Left hindlimb (tissue), 1 donor: ENCODE measurements at places on chromosomes 6 and 20.

DNA sequence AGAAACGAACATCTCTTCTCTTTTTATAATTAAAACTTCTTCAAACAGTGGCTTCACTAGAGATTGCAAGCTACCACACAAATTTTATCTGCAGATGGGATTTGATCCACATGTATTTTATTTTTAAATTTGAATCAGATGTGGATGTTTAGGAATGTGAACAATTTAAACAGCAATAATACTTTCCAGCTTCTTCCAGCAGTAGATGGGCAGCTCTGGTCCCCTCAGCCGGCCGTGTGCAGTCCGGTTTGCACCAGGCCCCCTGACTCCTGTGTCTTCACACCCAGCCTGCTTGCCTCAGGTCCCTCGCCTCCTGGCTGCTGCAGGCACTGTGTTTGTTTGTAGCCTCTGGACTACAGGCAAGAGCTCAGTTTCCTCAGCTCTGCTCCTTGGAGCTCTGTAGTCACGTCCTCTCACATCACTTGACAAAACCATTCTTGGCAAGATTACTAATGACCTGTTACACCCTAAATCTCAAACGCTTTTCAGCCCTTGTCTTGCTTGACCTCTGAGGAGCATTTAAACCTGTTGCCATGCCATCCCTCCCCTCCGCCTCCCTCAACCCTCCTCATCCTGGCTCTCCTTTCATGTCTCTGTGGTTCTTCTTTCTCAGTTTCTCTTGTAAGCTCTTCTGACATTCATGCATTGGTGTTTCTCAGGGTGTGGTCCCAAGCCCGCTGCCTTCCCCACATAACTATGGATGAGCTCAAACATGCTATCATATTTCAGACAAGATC, 13.2 kb upstream of the ZBTB24 start:
- no peak for DNase-seq

- no peak for DNase-seq
These were observed 44.3 kb upstream of the BCLAF1 start for GRCh38 chr6:136333824-136334464.

- DNase-seq, result no peak
These were observed 12.2 kb downstream of the EPHA7 start for GRCh38 chr6:93407186-93407585.

- no peak for DNase-seq
These were observed 17.3 kb downstream of the RAMACL start for GRCh38 chr6:166569206-166569605.

DNA sequence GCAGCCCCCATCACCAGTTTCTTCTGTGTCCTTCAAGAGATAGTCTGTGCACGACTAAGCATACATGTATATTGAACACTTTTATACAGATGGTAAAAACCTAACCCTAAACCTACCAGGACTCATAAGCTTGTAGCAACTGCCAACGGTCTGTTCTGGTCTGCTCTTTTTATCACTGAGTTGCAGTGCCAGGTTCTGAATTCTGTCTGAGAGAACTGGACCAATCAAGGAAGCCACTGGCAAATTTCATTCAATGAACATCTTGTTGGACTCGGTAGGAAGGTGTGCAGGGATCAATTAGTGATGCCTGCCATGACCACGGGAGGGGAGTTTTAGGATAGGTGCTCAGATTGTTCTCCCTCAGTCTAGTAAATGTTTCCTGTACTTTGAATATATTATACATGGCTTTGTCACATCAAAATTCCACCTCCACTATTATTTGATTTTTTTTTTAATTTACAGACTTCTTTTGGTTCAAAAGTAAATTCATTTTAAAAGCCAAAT, 146.8 kb downstream of the EYA2 start:
- no peak for DNase-seq

- no peak for DNase-seq
These were observed 7.8 kb upstream of the CDH4 start for GRCh38 chr20:61244213-61244612.

DNA sequence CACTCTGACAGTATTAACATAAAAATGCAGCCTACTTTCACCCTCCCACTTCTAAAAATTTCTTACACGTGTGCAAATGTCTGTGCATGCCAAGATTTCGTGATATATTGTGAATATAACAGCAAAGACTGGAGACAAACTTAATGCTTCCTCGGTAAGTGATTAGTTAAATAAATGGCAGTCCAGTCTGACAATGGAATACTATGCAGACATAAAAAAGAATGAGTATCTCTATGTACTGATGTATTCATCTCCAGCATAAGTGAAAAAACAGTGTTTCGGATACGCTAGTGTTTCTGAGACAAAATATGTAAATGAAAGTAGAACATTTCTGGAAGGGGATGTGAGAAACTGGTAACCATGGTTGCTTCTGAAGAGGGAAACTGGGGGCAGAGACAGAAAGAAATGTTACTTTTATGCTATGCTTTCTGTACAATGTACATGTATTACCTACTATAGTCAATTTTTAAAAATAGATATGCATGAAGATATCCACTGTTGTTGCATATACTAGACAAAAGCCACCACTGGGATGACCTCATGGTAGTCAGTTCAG, 7.0 kb downstream of the SLC22A23 start:
- DNase-seq, result no peak

DNA sequence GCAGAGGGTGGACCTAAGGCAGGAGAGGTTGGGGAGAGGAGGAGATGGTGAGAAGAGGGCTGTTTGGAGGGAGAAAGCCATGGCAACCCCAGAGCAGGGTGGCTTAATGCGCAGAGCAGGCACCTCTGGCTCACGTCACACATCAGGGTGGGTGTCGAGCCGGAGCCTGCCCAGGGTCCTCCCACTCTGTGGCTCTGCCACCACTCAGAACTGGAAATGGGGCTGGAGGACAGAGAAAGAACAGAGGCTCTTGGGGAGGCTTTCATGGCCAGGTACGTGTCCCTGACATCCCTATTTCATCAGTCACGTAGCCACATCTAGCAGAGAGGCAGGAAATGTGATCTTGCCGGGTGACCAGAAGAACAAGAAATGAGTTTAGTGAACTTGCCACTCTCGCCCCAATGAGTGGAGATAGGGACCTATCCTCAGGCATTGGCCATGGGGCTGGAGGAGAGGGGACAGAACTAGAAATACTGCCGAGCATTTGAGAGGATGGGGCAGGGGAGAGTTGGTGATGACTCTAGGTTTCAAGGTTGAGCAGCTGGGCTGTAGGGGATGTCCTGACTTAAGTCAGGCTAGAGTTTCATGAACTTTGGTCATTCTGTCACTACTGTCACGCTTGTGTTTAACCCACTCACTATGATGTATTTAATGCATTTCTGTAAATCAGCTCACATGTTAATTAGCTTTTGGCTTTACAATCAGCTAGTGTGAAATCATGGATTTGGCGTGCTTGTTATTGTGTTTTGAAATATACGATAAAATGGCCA, 52.7 kb downstream of the CDH26 start:
- DNase-seq, result no peak

DNA sequence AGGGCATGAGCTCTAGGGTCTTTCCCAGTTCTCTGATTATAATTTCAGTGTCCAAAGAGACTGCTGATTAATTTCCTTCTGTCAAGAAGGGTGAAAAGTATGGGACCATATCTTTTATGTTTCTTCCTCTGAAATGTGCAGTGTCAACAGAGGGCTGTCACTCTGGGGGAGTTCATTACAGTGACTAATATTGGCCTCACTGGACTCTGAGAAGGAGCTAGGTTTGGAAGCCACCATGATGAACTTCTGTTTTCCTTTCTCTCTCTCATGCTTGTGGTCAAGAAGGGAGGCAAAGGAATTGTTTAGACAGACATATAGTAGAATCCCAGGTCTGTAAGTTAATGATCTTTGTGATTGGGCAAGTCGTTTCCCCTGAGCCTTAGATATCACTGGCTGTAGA, 41.8 kb upstream of the BMP6 start:
- no peak for DNase-seq

DNA sequence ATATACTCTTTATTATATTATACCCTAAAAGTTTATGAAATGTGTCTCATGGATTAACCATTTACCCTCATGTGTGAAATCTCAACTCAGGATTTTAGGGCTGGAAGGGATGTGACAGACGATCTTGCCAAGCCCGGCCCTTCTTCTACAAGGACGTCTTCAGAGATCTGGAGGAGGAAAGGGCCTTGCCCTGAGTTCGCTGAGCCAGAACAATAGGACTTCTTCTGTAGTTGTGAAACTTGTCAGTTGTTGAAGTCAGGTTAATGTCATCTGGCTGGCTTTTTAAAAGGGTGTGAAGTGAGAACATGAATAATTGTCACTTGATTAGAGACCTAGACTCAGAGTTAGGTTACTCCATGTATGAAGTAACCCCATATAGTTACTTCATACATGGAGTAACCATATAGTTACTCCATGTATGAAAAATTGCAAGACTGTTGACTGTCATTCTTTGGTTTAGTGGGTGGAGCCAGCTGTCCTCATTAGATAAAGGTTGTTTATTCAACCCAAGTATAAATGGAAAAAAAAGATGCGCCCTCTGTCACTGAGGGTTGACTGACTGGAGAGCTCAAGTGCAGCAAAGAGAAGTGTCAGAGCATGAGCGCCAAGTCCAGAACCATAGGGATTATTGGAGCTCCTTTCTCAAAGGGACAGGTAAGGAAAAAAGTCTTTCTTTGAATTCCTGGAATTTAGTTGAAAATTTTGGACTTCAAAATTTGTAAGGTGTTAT, at the start of gene ARG1:
ARG1 (plus strand) TSS at position 541 of the 730 bp plus-strand sequence; CDS start at position 598, 57 bp downstream.
- DNase-seq, result no peak

DNA sequence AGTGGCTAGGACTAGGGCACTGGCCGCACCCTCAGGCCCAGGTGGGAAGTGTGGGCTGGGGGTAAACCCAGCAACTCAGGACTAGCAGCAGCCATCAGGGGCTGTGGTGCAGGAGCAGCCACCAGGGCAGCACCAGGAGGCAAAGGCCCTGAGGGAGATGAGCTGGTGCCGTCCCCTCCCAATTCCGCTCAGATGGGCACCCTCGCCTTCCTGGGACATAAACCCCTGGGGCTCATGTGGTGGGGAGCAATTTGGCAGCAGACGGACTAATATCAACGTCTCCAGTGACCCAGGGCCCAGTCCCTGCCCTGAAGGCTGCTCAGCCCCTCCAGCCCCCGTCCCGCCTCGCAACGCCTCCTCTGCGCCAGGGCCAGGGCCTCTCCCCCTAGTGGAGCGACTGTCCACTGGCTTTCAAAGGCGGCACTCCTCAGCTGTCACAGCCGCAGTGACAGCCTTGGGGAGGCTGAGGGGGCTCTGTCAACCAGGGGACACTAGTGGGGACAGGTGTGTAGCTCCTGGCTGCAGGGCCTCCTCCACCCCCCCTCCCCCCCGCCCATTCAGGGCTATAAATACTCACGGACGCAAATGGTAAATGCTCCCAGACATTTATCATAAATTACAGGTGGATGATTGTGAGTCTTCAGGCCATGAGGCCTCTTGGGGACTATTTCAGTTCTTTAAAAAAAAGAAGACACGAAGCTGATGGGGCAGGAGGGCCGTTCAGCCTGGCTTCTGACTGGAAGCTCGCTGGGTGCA, 349.9 kb downstream of the ZFAND3 start:
- no peak for DNase-seq

GRCh38 chr6:148854992-148855391, 108.2 kb downstream of the UST start:
- no peak for DNase-seq

DNA sequence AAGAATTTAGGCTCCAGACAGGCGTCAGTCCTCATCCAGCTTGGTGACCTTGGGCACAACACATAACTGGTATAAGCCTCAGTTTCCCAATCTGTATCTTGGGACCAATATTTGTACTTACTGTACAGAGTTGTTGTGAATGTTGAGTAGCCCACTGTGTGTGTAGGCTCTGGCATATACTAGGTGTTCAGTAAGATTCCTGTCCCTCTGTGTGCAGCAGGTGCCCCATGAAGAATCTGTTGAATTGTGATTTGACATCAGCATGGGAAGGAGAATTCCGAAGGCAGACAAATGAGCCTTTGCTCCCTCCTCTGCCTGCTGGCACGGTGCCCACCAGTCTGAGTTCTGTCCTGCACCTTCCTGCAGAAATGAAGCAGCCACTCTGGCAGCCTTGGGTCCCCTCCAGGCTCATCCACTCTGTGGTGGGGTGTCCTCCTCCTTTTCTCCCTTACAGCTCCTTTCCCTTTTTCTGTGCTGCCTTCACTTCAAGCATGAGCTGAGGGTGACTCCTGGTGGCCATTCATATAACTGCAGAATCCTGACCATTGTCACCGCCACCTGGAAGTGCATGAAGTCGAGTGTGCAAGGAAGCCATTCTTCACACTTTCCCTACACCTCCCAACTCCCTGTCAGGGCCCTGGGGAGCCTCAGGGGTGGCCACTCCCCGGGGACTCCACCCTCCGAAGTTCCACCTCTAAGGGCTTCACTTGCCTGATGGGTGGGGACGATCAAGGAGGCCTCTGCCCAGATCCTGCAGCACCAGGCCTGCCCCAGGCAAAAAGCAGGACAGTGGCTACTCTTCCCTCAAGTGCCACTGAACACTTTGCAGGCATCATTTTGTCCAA, 48.2 kb downstream of the MRPL14 start:
- DNase-seq, result peak; percentile 81

- DNase-seq, result no peak
These were observed 13.9 kb downstream of the RPS10 start for GRCh38 chr6:34412016-34412415.

DNA sequence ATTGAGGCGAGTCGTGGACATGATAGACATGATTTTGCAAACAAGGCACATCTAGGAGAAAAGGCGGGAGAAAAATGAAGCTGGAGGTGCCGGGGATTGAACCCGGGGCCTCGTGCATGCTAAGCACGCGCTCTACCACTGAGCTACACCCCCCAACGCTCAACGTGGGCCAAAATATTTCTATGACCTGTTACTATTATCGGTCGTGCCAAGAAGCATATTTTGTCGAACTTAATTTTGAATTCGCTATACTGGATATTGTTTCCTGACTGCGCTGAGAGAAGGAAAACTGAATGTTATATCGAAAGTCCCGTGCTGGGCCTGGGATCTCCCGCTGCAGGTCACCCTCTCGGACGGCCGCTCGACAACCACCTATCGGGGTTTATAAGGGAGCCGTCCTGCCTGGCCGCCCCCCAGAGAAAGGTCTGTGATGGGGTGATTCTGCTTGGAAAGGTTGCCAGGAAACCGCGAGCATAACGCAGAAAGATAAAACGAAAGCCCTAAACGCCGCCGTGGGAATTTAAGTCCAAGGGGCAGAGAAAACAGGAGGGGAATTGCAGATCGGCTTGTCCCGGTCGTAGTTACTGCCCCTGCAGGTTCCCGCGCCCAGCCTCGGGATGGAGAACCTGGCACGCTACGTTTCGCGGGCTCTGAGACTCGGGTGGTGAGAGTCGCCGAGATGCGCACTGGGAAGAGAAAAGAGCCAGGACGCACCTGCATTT, 60.0 kb downstream of the TRIM27 start:
- DNase-seq, result peak; percentile 87

- peak; percentile 67 for DNase-seq
These were observed 14.3 kb downstream of the PSMB9 start for GRCh38 chr6:32868257-32868788.

GRCh38 chr20:33666293-33667244, at the start of gene ACTL10:
TSS of gene ACTL10 (plus strand) at chr20:33666943. CDS start at chr20:33667498, 555 bp downstream.
- peak; percentile 94 for DNase-seq

DNA sequence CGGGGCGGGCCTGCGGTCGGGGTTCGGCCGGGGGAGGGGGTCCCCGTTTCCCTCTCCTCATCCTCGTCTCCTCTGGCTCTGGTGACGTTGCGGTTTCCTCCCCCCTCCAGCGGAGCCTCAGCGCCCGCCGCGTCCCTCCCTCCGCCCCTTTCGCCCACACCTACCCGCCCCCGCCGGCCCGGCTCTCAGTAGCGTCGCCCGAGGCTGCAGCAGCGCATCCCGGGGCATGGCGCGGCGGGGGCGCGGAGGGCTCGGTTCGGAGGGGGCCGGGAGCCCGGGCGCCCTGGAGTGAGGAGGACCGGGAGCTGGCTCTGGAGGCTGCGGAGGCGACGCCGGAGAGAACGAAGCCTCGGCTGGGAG, at the start of gene DSE:
DSE (plus strand) TSS at position 188 of the 360 bp plus-strand sequence. CDS start 28,304 bp downstream, outside the sequence.
- DNase-seq, result peak; percentile 93

GRCh38 chr6:31815025-31815838, at the start of the genes HSPA1A and HSPA1L:
TSS of gene HSPA1A (plus strand) at chr6:31815543. CDS start at chr6:31815757, 214 bp downstream.
TSS of gene HSPA1L (minus strand) at chr6:31815283. CDS start at chr6:31811972, 3,311 bp downstream.
- DNase-seq, result peak; percentile 98
